ENCODE measurements at places on chromosomes 7 and 10. TPM values are rescaled to one million over a fixed set of nuclear protein-coding genes. Genes with fewer than 3 reads are reported as not detected.

GRCh38 chr7:37916673-37917660 lies at the start of gene SFRP4:
Gene SFRP4, minus strand, starts transcription at chr7:37916817. Its CDS starts 280 bp downstream, at chr7:37916537.
- no peak for DNase-seq

- DNase-seq = no peak
Measured at GRCh38 chr7:54622696-54623309, 80.6 kb downstream of the VSTM2A start.

GRCh38 chr7:42774436-42774835 lies 137.4 kb downstream of the C7orf25 start:
- no peak for DNase-seq

GRCh38 chr10:86938260-86938659 lies 19.2 kb downstream of the MMRN2 start:
- no peak for DNase-seq

GRCh38 chr10:79446758-79447084 lies 1.3 kb upstream of the ZCCHC24 start:
- DNase-seq = no peak

- DNase-seq = no peak
Measured at GRCh38 chr7:38330861-38331621, 57.6 kb upstream of the TARP start.

DNA sequence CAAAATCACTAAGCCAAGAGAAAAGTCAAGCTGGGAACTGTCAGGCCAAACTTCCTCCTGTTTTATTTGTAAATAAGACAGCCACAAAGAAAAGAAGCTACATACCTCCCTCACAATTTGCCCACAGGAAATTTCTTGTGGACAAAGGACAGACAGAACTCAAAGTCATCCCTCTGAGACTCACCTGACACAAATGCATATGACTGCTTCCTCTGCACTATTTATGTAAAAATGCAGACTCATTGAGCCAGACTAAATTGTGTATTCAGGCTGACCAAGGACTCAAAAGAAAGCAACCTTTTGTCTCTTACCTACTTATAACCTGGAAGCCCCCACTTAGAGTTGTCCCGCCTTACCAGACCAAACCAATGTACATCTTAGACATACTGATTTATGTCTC lies 11.8 kb downstream of the TOMM7 start:
- no peak for DNase-seq

The NSUN6 gene
- total RNA-seq = 9.6 TPM

The CDC14C gene
- total RNA-seq = not detected

The SPAG6 gene
- total RNA-seq = not detected

The CALN1 gene
- not detected for total RNA-seq

All from pulmonary artery endothelial cell (primary cell).